ENCODE measurements at places on chromosomes 11 and 22.
A peak's percentile ranks its signal among the peaks of the same experiment; 100 is the strongest.

GRCh38 chr11:19073454-19074415 lies 13.2 kb upstream of the MRGPRX2 start:
- no peak for DNase-seq

- no peak for DNase-seq
Observed at GRCh38 chr11:92253945-92254344, 29.3 kb downstream of the FAT3 start.

- DNase-seq, result no peak
Observed at GRCh38 chr22:45673482-45674175, 2.0 kb downstream of the ATXN10 start.

DNA sequence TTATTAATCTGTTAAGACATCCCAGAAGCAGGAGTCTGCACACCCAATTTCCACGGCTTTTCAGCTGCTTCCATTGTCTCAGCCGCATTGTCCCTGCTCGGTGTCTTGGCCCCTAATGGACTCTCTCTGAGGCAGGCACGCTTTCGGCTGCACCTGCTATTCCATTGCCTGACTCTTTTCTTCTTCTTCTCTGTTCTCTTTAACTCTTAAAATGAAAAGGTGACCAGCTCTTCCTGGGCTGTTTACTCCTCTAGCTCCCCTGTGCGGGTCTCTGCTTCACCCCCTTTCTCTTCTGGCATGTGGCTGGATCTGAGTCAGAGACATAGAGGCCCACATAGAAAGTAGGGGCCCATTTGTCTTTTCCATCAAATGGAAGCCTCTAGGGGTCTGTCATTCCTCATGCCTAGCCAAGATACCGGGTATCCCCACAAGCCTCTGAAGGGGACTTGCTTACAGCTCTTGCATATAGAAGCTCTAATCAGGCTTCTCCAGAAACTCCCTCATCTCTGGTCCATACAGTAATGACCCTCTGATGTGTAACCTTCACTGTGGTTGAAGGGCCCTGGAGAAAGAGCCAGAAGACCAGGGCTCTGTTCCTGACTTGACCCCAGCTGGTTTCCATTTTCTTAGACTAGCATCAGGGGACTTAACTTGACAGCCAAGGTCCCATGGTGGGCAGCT lies 243.9 kb downstream of the ST3GAL4 start:
- DNase-seq, result no peak

DNA sequence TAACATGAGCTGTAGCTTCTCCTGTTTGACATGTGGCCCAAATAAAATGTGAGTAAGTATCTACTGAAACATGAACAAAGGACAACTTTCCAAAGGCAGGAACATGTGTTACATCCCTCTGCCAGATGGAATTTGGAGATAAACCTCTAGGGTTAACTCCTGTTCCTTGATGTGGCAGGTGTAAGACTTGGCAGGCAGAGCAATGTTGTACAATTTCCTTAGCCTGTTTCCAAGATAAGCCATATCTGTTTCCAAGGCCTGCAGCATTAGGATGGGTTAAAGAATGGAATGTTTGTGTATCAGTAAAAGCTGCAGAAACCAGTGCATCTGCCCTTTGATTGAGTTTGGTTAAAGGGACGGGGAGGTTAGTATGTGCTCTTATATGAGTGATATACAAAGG lies 8.8 kb upstream of the DNAJB13 start:
- DNase-seq, result no peak

DNA sequence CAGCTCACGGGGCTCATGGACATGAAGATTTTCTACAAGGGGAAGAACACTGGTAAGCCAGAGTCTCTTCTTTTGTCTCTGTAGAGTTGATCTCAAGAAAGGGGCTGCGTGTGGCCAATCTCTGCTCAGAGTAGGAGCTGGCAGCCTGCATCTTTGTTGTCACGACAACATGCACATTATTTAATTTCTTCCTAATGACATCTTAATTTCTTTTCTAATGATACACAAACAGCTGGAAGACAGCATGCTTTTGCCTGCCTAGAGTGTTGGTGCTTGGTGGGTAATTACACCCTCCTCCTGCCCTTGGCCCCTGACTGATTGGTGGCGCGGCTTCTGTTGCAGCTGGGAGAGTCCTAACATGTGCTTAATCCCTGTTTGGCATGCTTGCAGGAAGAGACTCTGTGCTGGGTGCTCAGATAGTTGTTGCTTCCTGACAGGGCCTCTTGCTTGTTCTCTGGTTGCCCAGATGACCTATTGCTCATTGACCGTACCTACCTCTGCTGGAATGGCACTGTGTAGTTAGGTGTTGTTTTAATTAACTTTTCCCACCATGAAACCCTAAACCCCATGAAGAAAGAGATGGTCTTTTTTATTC lies 106.9 kb upstream of the SORL1-AS1 start:
- DNase-seq, result no peak

- no peak for DNase-seq
Observed at GRCh38 chr11:126878913-126879482, 121.6 kb downstream of the KIRREL3 start.

GRCh38 chr11:108838792-108839105 lies 173.9 kb downstream of the DDX10 start:
- DNase-seq, result no peak

- DNase-seq, result no peak
Observed at GRCh38 chr11:95919514-95919913, 4.4 kb downstream of the MTMR2 start.

- peak; percentile 12 for DNase-seq
Observed at GRCh38 chr22:33209930-33210784, 152.0 kb upstream of the SYN3 start.

GRCh38 chr11:16469968-16470367 lies 113.6 kb upstream of the SOX6 start:
- DNase-seq, result no peak

GRCh38 chr11:16613262-16613511 lies 125.3 kb upstream of the C11orf58 start:
- DNase-seq, result no peak

DNA sequence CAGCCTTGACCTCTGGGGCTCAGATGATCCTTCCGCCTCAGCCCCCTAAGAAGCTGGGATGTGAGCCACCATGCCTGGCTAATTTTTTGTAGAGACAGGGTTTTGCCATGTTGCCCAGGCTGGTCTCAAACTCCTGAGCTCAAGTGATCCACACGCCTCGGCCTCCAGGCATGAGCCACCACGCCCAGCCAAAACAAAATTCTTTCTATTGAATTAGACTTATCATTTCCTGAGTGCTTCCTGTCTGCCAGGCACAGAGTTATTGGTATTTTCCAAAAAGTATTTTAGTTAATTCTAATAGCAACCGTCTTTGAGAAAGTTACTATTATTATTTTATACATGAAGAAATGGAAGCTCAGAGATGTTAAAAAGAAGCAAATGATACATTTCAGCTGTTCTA lies 61.4 kb upstream of the LMO2 start:
- DNase-seq, result peak; percentile 65

- DNase-seq, result no peak
Observed at GRCh38 chr22:35350539-35351503, 30.1 kb upstream of the HMOX1 start.

DNA sequence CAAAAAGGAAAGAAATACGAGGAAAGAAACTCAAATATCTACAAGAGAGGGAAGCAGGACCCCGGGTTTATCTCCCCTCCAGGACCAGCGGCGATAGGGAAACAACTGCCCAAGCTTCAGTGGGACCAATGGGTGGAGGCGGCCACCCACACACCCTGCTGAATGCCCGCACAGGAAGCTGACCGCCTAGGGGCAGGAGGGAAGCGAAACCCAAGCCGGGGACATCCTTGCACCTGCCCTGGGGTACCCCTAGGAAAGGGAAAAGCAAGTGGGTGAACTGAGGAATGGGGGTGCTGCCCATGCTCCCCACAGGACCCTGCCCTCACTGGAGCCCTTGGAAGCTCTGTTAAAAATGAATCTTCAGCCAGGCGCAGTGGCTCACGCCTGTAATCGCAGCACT lies 27.6 kb upstream of the HMOX1 start:
- DNase-seq, result no peak

GRCh38 chr11:40032331-40032730 lies 1427.1 kb downstream of the LRRC4C start:
- DNase-seq, result no peak

DNA sequence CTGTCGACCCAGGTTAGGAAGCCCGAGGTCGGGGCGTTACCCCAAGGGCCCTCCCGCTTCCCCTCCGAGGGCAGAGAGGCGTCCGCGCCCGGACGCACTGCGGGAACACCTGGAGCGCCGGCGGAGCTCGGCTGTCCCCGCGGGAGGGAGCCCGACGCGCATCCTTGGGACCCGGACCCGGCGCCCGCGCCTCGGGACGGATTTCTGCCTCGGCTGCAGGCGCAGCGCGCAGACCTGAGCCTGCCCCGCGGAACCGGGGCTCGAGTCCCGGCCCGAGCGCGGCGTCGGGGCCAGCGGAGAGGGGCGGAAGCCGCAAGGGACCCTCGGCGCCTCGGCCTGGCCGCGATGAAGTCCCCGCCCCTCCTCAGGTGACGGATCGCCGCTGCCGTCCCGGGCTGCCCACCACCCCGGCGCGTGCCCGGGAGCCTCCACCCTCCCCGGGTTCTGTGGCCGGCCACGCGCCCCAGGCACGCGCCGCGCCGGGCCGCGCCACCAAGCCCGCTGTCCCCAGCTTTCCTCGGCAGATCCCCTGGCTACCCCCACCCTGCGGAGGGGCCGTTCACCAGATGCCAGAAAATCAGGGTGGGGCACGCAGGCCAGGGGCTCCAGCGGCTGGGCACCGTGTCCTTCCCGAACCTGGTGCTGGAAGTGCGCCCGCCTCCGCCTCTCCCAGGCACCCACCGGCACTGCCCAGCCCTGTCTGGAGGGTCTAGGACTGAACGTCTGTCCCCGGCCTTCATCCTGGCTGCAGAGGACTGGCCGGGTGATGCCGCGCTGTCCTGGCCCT lies 410 bp downstream of the GLB1L3 start:
- no peak for DNase-seq

DNA sequence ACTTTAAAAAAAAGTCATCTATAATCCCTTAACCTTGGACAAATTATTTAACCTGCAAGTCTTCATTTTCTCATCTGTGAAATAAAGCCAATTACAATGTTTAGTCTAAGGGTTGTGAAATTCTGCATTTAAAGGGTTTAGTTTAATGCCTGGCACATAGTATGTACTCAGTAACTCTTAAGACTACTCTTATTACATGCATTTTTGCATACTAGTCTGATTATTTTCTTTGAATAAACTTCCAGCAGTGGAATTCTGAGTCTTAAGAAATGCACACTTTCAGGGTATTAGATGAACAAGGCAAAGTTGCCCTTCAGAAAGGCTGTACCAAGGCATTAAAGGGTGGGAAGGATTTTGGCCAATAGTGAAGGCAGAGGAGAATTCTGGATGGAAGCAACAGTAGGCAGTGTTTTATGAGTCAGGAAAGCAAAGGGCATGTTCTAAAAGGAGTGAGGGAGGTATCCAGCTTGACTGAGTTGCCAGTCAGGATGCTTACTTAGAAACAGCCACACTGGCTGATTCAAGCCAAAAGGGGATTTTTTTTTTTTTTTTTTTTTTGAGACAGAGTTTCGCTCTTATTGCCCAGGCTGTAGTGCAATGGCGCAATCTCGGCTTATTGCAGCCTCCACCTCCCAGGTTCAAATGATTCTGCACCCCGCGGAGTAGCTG lies 50.5 kb downstream of the SWAP70 start:
- DNase-seq, result no peak

GRCh38 chr11:13972944-13973343 lies 10.4 kb downstream of the SPON1 start:
- DNase-seq, result no peak

DNA sequence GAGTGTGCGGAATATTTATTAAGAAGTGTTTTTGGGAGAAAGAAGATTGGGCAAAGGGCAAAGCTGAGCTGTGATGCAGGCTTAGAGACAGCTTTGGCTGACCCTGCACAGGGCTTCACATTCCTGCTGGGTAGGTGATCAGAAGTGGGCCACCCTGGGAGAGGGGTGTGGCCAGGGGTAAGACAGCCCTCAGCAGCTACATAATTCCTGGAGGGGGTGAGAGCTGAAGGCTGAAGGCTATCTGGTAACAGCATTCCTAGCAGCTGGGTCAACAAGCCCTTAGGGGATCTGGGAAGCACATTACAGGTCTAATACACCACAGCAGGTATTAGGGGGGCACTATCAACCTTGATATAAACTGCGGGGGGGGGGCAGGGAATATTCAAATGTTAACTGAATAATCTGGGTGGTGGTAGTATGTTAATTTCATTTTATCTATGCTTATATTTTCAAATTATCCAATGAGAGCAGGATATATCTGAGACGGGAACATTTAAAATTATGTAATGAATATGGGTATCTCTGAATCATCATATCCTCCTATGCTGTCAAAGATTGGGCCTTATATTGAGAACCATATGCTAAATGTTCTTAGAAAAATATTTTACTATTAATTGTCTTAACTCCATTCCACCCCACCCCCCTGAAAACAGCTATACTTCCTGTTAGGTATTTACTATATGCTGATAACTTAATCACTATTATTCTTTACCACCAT lies 5.9 kb downstream of the OOSP1 start:
- DNase-seq, result no peak

DNA sequence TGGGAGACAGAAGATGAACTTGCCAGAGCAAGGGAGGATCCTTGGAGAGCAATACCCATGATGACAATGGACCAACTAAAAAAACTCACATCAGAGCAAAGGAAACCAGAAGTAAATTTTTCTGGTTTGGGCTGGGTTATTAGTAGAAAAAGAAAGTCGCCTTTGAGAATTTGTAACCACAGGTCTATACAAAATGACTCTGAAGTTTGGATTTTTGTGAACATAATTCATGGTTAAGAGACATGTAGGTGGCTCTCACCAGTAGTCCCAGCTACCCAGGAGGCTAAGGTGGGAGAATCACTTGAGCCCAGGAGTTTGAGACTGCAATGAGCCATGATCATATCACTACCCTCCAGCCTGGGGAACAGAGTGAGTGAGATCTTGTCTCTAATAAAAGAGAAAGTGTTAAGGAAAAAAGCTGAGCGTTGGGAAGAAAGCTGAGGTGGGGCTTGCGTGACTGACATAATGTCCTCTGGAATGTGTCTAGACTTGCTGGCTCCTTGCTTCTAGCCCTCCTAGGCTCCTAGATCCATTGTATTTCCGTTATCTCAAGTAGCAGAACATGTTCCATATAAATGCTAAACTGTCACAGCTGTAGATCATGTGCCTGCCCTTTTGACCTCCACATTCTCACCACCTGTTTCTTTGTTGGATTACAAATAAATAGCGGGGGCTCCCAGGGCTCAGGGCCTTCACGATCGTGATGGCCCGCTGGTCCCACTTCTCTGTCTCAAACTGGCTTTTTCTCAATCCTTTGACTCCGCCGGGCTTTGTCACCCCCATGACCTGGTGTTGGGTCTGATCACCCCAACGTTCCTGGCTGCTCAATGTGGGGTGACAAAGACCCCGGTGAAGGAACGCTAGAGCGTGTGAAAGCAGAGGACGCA lies 56.2 kb upstream of the SC5D start:
- no peak for DNase-seq

Measured in SK-N-MC (cell line).